ENCODE measurements at places on chromosomes 5 and 9.

DNA sequence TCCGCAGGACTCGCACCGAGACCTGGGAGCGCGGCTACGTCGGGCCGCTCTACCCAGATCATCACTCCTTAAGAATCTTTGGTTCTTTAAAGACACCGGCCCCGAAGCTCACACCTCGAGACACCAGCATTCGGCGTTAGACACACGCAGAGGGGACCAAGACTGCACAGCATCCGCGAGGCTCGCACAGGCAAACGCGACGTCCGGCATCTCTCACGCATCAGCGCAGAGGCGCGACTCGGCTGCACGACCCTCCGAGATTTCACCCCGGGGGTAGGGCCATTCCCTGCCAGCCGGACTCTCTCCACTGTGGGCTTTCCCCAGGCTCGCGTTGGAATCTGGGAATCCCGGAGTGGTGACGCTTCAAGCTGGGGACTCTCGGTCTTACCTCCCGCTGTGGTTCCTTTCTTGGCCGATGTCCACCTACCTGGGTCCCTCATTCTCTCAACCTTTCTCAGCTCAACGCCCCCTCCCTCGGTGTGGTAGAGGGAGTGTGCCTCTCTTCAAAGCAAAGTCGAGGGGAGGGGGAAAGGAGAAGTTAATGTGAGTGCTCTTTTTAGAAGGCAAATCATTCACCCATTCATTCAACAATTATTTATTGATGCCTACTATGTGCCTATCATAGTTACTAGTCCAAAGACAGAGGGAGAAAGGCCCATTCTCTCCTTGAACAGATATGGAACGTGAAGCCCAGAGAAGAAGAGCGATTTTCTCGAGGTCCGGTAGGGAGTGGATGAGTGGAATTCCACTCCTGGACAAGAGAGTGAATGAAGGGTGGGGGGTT is 1.3 kb upstream of the HAND1 start:
- no peak for DNase-seq

- no peak for DNase-seq
Observed at GRCh38 chr9:13991395-13991794, 322.5 kb downstream of the NFIB start.

DNA sequence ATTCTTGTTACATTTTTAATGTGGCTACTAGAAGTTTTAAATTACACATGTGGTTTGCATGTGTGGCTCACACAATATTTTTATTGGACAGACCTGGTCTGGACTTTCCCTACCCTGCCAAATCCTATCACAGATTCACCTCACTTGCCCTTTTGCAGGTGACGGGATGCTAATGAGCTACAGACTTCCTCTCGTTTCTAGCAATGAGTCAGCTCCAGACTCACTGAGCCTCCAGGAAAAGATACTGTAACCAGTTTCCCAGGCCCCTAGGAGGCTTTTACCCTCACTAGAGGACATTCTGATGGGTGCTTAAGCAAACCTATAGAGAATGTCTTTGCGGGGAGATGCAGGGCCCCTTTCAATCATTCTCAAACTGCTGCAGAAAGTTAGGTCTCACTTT is 135.4 kb downstream of the WDR41 start:
- no peak for DNase-seq

GRCh38 chr5:148746826-148747535 is 79.4 kb upstream of the ADRB2 start:
- DNase-seq, result no peak

DNA sequence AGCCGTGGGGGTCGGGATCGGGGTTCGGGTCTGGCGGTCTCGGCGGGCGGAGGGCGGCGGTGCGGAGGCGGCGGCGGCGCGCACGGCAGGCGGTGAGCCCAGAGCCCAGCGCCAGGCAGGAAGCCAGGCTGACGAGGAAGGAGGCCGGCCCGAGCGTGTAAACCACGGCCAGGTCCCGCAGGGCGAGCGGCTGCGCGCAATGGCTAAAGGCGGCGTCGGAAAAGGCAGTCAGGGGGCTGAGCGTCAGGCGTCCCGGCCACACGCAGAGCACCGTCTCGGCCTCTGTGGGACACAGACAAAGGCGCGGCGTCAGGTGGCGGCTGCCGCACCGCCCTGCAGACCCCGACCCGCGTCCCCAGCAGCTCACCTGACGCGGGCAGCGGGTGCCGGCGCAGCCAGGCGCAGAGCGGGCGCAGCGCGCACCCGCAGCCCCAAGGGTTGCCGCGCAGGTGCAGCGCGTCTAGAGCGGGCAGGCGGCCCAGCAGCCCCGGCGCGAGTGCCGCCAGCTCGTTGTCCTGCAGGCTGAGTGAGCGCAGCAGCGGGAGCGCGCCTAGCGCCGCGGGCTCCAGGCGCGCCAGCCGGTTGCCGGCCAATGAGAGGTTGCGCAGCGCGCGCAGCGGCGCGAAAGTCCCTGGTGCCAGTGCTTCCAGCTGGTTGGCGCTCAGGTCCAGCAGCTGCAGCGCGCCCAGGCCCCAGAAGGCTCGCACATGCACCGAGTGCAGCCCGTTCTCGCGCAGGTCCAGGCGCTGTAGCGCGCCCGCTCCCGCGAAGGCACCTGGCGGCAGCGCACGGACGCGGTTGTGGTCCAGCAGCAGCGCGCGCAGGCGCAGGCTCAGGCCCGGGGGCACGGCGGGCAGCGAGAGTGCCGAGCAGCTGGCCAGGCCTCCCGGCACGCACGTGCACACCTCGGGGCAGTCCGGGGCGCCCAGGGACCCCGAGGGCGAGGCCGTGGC is 671 bp downstream of the LRRC26 start:
- peak; percentile 68 for DNase-seq

GRCh38 chr9:74554751-74555419 is 57.8 kb downstream of the RORB start:
- no peak for DNase-seq

GRCh38 chr5:11878814-11879213 is 25.4 kb downstream of the CTNND2 start:
- no peak for DNase-seq

DNA sequence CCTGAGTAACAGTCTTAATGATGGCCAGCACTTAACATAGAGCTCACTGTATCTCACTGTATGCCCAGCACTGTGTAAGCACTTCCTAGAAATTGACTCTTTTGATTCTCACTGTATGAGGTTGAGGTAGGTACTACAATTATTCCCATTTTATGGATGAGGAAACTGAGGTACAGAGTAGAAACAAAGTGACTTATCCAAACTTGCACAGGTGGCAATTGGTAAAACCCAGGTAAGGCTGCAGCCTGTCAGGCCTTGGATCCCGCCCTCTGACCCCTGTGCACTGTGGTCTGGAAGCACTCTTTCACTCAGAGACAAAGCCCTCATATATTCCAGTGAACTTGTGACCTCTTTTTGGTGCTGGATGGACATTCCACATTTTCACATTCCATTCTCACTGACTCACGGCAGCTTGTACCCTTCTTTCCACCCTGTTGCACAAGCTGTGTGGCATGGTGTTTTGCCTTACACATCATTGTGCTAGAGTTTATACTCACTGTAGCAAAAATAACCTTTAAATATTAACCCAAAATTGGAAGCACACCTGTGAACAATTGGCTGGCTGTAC is 21.7 kb downstream of the ANKRD55 start:
- DNase-seq, result peak; percentile 73

DNA sequence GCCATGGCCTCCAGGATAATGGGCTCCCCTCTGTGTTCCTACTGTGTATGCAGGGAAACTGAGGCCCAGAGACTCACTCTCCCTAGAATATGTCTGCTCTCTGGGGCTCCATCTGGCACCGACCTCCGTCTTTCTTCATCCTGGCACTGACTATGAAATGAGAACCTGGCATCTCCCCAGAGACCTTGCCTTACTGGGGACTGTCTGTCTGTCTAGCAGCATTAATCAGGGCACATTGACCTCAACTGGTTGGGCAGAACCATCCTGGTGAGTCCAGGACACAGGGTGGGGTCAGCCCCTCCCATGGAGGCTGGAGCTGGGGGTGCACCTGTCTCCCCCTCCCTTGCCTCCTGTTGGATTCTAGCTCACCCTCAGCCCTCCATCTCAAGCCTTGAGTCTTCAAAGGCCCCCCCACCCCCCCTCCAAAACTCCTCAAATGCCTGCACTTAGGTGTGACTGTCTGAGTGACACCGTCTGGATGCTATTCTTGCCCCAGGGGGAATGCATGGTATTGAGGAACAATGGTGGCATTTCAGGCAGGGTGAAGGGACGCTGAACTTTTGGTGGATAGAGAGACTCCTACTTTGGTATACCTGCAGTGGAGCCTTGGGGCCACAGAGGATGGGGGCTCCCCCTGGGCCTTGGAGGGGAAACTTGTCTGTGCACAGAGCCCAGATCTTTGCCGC is 12.8 kb upstream of the PITX1 start:
- DNase-seq, result no peak

DNA sequence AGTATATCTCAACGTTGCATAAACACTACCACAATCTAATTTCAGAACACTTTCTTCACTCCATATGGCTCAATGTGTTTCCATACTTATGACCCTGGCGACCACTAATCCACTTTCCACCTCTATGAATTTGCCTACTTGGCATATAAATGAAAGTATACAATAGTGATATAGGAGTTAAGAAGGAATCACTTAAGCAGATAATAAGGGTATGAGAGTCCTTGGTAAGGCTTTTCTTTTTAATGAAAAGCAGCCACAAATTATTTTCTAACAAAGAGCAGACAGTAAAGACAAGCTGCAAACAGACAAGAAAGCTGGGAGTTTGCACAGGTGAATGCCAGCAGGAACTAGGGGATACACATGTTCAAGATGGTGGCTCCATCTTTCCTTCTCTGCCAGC is 615.1 kb upstream of the NUDT12 start:
- no peak for DNase-seq

DNA sequence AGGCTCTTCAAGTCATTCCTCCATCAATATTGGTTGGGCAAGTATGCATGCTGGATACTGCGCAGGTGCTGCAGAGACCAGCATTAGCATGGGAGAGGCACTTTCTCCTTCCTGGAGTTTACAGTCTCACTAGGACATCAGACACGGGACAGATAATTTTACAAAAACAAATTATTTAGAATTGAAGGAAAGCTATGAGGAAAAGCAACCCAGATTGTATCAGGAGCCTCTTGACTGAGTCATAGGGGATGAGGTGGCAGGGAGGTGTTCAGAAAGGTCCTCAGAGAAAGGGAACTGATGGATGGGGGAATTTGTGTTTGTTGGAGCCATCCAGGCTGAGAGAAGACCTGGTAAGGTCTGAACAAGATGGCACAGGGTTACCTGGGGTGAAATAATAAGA is 24.5 kb upstream of the RAB14 start:
- DNase-seq, result no peak

All from urothelium cell line (cell line).